ENCODE measurements at places on chromosomes 16 and 17.

- DNase-seq = no peak
Measured at GRCh38 chr17:71011391-71011790, 842.1 kb downstream of the KCNJ2 start.

GRCh38 chr16:83433201-83433600 lies 374.6 kb upstream of the HSBP1 start:
- DNase-seq = no peak

DNA sequence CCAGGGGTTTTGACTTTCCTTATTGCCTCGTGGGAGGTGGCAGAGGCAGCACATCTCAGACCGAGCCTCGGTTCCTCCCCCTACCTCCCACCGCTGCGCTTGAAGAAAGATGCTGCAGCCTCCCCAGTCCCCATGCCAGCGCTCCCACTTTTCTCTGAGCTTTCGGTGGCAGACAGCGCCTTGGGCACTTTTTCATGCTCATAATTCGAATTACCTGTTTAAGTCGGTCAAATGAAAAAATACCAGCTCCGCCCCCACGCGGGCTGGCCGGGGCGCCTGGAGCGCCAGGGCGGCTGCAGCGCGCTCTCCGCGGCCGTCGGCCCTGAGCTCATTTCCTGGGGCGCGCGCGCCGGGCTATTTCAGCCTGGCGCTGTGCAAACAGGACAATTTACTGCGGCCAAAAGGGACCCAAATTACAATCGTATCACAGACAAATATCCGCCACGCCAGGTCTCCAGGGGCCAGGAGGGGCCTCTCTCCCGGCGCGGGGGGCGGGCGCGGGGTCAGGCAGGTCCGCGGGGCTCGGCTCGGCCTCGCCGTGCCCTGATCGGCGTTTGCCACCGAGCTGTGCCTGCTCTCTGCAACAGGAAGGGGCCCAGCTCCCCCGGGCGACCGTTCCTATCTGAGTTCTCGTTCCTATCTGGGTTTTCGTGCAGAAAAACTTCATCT lies 45.0 kb downstream of the SOST start:
- DNase-seq = peak; percentile 24

GRCh38 chr16:1982991-1983543 lies 926 bp upstream of the GFER start:
- DNase-seq = no peak

- DNase-seq = no peak
Measured at GRCh38 chr16:35102780-35103403, 1643.5 kb downstream of the TP53TG3F start.

Data from left renal cortex interstitium (tissue), 4 donors.